ENCODE measurements at places on chromosomes 3 and 15.

DNA sequence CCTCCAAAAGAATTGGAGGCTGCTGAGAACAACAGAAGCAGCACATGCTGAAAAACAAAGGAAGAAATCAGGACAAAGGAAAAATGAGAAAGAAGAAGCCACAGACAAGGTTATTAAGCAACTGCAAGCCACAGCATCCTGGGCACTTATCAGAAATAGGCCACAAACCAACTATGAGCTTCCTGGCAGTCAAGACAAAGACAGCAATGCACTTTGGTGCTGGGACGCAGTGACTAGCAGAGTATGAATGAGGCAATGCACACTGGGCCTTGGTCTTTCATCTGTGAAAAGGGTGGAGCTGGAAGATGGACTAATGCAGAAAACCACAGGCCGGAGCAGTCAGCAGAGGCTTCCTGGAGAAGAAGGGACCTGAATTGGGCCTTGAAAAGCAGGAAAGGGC lies 56.0 kb upstream of the LINGO1 start:
- DNase-seq = no peak

GRCh38 chr15:85563328-85563727 lies 182.9 kb downstream of the AKAP13 start:
- no peak for DNase-seq

DNA sequence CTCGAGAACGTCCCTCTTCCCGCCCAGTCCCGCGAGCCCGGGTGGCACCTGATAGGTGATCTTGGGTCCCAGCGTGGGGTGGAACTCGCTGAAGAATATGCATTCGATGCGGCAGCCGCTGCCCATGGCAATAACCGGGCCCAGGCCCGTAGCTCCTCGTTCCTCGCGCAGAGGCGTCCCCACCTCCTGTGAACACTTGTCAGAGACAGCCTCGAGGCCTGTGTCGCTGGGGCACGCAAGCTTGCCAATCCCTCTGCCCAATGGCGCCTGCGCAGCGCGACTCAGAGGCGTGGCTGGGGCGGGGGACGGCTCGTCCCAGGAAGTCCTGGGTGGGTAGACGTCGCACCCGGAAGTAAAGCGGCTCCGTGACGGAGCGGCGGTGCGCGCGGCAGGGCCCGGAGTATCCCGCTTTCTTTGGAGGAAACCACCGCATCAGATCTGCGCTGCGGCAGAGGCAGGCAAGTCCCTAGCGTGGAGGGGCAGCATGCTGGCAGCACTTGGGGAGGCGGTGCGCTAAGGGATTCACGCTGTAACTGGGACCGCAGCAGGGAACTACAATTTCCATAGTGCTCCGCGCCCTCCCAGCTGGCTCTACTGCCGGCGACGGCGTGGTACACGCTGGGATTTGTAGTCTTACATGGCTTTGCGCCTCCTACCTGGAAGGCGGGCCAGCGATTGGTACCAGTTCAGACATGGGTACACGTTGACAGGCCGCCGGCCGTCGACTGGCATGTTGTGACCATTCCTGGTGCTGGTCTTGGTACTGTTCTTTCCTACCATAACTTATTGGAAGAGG lies at the start of the genes CYB561D2 and NPRL2:
Gene CYB561D2 (plus strand): TSS at position 336 of the 796 bp plus-strand sequence. CDS start 572 bp downstream, outside the sequence.
Gene NPRL2 (minus strand): TSS at position 249 of the 796 bp plus-strand sequence. CDS start 123 bp downstream, at position 126.
- DNase-seq = peak; percentile 91

- DNase-seq = no peak
Measured at GRCh38 chr3:153078826-153079225, 83.2 kb upstream of the RAP2B start.

GRCh38 chr3:112127522-112128494 lies 5.2 kb downstream of the GCSAM start:
- DNase-seq = peak; percentile 64

- DNase-seq = no peak
Measured at GRCh38 chr3:26449996-26450395, 172.6 kb upstream of the LRRC3B start.

- DNase-seq = no peak
Measured at GRCh38 chr3:152706991-152707713, 127.8 kb upstream of the P2RY1 start.

DNA sequence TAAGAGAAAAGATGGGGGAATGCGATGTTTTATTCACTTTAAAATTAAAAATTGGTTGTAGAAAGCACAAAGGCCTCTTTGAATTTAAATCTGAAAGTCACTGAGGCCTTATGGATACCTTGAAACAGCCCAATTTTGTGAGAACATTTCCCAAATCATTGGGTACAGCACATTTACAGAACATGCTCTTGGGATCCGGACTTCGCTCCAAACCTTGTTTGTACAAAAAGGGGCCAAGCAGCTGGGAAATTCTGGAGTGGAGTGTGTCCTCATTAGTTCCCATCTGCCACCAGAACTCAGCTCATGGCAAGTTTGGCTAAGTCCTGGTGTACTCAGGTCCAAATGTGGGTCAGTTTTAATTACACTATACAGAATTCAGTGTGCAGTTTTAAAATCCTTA lies 254.2 kb downstream of the ZBTB20 start:
- DNase-seq = no peak

DNA sequence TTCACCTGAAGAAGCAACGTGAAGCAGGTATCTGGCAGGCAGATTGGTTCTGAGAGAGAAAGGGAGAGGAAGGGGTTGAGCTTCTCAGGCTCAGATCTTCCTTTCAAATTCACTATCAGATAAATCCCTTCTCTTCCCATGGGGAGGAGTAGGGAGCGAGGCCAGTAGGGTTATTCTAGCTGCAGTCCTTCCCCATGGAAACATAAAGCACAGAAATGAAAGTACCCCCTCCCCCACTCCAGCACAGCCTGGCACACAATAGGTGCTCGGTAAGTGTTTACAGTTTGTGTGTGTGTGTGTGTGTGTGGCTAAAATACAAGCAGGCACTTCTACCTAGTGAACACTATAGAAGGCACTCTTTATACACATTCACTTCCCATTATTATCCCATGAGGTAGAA lies 20.8 kb upstream of the VPS8 start:
- no peak for DNase-seq

GRCh38 chr15:77029166-77030047 lies 34.5 kb downstream of the PSTPIP1 start:
- DNase-seq = no peak

DNA sequence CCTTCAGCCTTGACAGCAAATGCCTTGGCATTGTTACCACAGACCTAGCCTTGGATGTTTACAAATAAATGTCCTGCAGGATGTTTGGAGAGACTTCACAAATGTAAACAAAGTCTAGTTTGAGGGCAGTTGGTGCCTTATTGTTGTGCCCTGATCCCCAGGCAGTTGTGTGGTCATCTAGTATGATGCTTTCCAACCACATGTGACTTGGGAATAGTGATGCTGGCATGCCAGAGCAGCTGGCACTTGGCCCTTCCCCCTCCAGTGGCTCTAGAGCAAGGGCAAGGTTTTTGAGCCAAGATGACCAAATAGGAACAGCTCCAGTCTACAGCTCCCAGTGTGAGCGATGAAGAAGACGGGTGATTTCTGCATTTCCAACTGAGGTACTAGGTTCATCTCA lies 258.2 kb downstream of the ADAMTS17 start:
- no peak for DNase-seq

DNA sequence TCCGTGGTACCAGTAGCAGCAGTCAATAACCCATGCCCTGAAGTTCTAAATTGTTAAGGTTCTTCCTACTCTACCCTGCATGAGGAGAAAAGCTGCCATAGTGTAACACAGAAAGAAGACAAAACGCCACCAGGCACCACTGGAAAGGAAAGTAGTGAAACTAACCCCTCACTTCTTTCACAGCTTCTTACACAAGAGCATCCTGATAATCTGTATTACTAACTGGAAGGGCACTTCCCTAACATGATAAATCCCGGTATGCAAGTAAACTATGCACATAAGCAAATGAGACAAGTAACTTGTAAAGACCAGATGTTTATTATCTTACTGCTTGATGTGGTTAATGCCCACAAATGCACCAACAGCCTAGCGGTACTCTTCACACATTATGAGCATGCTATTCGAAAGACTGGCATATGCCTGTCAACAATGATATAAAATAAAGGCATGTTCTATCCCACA lies 141.3 kb downstream of the ADAM10 start:
- no peak for DNase-seq

GRCh38 chr15:45677797-45678196 lies 43.0 kb downstream of the SQOR start:
- no peak for DNase-seq

DNA sequence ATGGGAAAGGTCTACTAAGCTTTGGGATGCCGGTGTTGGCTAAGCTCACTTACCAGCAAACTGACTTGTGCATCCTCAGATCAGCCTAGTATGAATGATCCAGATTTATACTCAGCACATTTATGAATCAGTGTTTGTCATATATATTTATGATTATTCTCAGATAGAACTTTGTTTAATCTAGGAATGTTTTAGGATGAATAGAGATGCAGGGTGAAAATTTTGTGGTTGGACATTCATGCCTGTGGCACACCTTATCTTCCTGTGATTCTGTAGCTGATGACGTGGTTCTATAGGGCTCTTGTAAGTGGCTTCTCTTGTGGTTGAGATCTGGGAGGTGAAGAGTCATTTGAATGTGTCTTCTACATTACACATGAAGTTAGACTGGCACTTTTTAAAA lies 11.4 kb downstream of the CDIN1 start:
- DNase-seq = no peak

- no peak for DNase-seq
Measured at GRCh38 chr3:124131158-124131557, 139.2 kb upstream of the ROPN1 start.

DNA sequence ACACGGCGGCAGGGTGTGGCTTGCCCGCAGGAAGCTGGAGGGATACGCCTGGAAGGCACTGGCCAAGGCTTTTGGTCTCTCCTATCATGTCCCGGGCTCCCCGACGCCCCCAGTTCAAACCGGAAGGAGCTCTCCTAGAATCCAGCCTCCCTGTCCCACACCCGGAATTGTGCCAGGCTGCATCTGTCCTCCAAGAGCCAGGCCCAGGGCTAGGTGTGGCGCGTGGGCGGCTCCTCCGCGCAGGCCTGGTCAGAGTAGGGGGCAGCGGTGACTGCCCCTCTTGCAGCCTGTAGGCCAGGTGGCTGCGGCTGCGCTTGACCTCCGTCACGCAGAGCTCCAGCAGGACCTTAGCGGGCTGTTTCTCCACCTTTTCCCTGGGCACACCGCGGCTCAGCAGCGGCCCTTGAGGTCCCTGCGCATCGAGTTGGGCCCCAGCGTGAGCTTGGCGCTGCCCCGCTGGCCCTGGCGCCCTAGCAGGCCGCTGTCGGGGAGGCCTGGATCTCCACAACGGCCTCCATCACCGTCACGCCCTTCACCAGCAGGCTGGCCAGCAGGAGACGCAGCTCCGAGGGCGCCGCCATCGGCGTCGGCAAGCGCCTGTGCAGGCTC lies 15.9 kb upstream of the SIAH2 start:
- DNase-seq = no peak

DNA sequence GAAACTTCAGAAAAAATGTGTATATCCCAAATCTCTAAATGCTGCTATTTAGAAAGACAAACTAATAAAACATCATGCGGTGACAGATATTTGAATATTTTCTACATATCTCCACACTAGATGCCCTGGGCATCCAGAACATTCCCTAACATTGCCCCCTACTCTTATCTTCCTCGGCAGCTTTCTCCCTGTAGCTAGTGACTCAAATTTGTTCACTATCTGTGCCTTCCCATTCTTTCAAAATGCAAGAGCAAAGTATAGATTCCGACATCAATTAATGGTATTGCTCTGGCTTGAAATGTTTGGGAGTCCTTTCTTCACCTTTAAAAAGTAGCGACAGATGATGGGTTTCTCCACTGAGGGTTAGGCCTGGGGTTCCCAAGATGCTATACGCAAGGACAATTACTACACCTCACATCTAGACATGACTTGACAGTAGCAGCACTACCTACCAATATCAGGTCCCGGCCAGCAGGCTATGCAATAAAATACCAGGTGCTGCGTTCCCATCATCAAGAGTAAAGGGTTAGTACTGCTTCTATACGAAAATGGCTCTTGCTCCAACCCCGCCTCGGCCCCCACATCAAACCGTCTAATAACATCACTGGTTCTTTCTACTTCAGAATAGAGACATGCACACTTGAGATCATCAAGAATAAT lies 631 bp downstream of the UBR1 start:
- DNase-seq = peak; percentile 17

- peak; percentile 52 for DNase-seq
Measured at GRCh38 chr3:188037195-188037718, 116.7 kb upstream of the LPP start.
